ENCODE measurements at places on chromosomes 2 and 18.

DNA sequence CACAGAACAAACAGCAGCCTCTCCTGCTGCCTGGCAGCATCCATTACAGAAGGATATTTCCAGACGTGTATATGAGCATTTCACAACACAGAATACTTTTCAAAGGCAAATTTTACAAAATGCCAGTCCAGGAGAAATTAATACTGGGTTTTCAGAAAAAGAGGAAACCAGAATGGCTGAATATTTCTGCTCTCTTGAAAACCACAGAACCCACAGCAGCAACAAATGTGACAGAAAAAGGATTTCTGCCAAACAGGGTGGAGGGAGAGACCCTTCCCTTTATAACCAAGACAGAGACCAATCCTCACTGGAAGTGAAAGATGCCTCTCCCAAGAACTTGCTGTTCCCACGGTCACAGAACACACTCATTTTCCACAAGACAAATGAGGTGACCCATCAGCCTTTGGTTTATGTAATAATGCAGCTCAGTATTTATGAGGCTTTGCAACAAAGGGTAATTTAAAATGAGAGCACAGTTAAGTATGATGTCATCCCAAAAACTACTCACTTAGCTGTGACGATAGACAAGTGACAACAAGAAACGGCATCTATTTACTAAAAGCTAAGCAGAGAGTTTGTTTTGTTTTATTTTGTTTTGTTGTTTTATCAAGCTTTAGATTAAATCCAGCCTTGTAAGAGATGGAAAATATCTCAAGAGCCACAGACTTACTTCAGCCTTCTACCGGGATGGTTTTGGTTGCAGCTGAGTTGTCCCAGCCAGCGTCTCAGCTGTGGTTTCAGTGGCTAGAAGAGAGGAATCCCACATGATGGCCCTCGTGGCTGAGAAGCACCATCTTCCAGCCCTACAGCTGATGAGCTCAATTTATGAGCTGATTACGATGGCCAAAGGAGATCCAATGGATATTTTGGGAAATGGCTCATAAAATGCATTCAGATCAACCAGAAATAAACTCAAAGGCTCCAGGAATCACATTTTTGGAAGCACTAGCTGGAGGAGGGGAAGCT is 249.3 kb upstream of the AGAP1 start:
- no peak for DNase-seq

DNA sequence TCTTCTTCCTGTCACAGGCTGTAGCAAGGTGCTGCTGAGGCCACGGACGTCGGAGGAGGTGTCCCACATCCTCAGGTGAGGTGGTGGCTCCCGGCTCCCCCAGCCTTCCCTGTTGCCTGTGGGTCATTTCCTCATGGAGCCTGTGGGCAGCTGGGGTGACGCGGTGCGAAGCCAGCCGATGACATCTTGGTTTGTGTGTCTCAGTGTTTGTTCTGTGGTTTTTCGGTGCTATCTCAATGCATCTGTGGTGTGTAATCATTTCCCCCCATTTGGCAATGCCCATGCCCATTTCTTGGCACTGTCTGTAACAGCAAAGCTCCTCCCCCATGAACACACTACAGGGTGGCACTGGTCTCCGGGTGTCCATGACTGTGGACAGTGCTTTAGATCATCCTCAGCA is 6.6 kb downstream of the D2HGDH start:
- DNase-seq, result peak; percentile 13

GRCh38 chr2:153935511-153935910 is 63.8 kb downstream of the GALNT13 start:
- no peak for DNase-seq

DNA sequence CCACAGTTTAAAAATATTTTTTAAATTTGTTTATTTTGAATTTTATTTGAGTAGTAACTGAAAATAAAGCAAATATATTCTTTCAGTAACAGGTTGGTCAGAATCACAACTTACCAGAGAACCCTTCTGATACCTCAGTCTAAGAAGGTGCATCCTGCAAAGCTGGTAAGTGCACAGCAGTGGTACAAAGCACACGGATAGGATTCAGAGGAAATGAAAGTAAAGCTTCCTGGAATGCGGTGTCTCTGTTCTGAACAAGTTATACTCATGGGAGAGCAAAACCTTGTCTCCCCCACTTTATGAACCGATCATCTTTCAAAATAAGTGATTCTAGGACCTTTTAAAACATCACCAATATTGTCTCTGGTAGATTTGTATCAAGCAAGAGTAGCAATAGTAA is 398.3 kb downstream of the TMX3 start:
- DNase-seq, result peak; percentile 45

GRCh38 chr2:240949791-240950705 is 43.9 kb downstream of the CROCC2 start:
- no peak for DNase-seq

DNA sequence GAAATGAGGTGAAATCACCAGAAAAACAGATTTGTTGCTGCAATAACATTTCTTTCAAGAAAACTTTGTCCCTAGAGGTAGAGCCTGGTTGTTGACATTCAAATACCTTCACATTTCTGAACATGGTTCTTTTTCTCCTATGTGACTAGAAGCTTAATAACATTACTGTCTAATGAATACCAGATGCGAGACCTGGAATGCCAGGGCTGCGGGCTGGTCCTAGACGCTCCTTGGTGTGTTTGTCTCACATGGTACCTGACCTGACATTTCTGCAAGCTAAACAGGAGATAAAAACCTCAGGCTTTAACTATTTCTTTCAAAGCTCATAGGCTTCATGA is 38.5 kb downstream of the ACKR3 start:
- no peak for DNase-seq

DNA sequence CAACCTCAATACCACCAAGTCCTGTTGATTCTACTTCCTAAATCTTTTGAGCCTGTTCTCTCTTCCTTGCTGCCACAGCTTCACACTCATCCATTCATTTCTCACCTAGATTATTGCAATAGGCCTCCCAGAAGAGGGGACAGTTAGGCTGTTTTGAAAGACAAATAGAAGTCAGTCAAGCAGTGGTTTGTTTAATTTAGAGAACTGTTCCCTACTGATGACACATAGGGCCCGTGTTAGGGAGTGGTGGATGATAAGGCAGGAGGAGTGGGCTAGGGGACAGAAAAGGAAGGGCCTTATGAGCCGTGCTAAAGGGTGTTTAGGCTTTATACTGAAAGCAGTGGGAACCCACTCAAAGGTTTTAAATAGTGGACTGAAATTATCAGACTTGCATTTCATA is 59.6 kb upstream of the ZFP36L2 start:
- no peak for DNase-seq

GRCh38 chr2:157052685-157053224 is 204.8 kb upstream of the GALNT5 start:
- DNase-seq, result peak; percentile 80

GRCh38 chr18:41146301-41146700 is 808.7 kb upstream of the PIK3C3 start:
- DNase-seq, result no peak

GRCh38 chr2:134140251-134140661 is 113.6 kb upstream of the MGAT5 start:
- DNase-seq, result peak; percentile 22

- no peak for DNase-seq
Observed at GRCh38 chr2:120829633-120830025, 94.0 kb downstream of the GLI2 start.

- no peak for DNase-seq
Observed at GRCh38 chr18:22293417-22293816, 124.0 kb downstream of the GATA6 start.

- DNase-seq, result no peak
Observed at GRCh38 chr2:53200072-53200471, 567.5 kb upstream of the CHAC2 start.

DNA sequence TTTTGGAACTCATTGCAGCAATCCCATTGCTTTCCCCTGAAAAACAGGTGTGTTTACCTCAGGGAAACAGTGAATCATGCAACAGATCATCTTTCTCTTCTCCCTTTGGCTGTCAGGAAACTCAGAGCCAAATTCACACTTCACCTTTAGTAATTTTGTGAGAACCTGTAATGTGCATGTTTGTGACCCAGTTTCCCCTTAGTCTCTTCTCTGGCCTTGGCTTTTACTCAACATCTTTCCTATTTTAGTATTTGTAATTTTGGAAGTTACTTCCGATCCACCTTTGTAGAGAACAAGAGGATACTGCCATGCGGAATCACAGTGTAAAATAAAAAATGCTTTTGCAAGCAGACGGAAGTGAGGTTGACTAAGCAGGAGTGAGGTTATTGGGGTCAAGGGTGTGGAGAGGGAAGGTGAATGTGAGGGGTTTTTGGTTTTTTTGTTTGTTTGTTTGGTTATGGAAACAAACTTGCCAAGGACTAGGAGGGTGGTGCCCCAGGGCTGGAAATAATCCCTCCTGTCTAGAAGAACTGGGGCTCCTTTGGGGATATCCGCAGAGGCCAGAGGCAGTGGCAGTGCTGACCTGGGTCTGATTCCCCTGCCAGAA is 14.0 kb downstream of the ASPRV1 start:
- DNase-seq, result no peak

Measured in foreskin fibroblast (primary cell).